ENCODE measurements at places on chromosomes 7 and 10.

DNA sequence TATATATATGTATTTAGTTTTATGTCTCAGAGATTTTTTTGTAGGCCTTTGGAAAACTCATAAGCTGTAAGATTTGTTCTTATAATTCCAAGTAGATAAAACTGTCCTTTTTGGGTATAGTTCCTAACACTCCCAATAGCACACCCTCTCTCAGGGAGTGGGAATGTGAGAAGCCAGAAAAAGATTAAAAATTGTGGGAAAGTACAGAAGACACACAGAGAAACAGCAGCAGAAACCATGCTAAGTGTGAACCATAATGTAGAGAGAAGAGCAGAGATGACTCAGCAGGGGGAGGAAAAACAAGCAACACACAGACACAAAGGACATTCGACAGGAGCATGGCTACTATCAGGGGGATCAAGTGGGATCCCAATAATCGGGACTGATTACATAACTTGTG lies 401.6 kb downstream of the MAGI2 start:
- no peak for DNase-seq

DNA sequence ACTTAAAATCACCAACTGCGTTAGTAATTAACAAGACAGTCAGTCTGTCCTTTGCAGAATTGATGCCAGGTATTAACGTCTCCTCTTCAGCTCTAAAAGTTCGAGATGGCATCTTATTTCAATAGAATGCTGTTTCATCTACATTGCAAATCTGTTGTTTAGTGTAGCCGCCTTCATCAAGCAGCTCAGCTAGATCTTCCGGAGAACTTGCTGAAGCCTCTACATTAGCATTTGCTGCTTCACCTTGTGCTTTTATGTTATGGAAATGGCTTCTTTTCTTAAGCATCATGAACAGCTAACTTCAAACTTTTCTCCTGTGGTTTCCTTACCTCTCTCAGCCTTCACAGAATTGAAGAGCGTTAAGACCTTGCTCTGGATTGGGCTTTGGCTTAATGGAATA lies 95.5 kb upstream of the FAM20C start:
- no peak for DNase-seq

DNA sequence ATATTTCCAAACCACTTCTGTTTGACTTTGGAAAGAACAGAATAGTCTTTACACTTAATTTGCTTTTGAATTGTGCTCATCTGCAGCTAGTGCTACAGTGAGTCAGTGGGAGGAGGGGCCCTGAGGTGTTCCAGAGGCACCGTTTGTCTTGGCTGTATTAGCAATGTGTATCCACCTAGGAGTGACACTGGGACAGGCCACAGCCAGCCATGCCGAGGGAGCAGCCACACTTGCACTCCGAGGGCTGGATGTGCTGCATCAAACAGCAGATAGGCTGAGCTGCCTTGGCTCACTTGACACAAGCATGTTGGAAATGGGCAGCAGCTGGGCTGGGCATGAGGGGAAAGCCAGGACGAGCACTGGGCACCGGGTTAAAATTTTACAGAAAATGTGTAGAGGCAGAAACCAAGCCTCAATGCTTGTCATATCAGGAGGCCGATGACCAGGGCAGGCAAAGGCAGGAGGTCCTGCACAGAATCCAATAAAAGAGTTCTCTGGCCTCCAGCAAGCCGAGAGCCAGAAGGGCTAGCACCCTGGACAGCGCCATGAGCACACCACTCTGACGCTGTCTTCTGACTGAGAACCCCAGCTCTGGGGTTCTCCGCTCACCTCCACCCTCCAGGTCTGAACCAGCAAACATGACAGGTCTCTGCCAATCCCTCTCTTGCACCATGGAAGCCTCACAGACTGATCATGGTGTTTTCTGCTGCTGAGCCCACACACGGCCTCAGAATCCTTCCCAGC lies 163.3 kb downstream of the GRID1 start:
- no peak for DNase-seq

DNA sequence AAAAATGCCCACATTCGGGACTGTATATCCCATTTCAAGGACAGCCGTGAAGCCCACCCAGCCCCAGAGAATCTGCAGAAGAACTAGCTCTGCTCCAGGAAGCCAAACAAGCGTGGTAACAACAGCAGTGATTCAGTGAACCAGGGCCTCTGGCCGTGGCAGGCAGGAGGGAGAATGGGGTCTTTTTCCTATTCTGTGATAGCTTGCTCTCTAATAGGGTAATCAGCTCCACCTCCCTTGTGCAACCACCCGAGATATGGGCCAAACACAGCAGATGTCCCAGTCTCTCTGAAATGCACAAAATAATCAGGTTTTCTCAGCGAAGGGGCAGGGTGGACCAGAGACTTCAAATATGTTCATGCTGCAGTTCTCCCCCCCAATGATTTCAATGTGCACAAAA lies 35.8 kb downstream of the CHST15 start:
- no peak for DNase-seq

DNA sequence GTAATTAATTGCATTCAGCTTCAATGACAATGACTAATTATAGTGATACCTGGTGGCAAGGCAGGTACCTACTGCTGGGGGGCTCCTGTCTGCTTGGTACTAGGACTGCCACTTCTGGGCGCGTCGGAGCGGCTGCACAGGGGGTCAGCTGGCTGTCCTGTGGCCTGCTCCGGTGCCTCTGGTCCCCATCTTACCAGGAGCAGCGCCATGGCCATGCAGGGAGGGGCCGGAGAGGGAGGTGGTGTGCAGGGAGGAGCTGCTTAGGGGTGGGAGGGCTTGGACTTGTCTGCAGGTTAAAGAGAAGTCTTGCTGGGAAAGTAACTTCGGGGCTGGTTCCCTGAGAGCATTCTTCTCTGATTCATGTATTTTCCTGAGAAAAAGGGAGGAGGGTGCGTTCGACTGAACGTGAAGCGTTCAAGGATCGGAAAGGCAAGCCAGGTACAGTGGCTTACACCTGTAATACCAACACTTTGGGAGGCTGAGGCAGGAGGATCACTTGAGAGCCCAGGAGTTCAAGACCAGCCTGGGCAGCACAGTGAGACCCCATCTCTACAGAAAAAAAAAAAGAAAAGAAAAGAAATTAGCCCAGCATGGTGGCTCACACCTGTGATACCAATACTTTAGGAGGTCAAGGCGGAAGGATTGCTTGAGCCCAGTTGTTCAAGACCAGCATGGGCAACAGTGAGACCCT lies 15.4 kb downstream of the CUX1 start:
- DNase-seq: no peak

DNA sequence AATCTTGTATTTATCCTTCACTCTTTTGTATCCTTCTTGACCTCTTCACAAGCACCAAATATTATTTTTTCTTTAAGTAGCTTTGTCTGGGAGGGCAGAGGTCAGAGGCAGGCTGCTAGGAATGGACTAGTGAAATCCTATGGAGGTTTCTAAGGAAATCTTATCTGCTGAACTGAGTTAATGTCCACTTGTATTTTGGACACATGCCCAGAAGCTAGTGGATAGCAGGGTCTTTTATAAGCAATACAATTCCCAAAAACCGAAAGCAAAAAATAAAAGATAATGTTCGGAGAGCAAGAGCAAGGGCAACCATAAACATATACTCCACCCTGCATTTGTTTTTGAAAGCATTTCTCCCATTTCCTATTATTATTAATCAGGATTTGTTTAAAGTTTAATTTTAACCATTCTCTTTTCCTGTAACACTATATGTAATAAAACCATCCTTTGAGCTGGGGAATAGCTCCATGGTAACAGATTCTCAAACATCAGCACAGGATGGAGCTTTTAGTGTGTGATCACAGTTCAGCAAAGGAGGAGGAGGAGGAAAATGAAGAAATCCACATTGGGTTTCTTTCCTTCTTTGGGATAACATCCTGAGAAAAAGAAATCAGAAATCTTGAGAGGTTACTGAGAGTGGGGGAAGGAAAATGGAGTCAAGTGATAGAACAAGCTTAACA lies 328.2 kb upstream of the LRRN3 start:
- DNase-seq: no peak

All from stimulated activated CD4-positive, alpha-beta T cell treated with anti-CD3 and anti-CD28 coated beads, TNF-alpha, amount 100 ng/mL, for 4 hours (primary cell).